NCI-H187 treated with DMSO at 0.1 percent for 48 hours (cell line): ENCODE measurements at places on chromosomes 5 and 9.

- no peak for DNase-seq
These were observed 1009.5 kb upstream of the WWC1 start for GRCh38 chr5:167281925-167282324.

- no peak for DNase-seq
These were observed 189.5 kb downstream of the ERCC6L2 start for GRCh38 chr9:96064826-96065481.

GRCh38 chr5:54453046-54453445 lies 2.5 kb upstream of the HSPB3 start:
- no peak for DNase-seq

GRCh38 chr5:72472666-72473422 lies 34.4 kb downstream of the ZNF366 start:
- DNase-seq = no peak

DNA sequence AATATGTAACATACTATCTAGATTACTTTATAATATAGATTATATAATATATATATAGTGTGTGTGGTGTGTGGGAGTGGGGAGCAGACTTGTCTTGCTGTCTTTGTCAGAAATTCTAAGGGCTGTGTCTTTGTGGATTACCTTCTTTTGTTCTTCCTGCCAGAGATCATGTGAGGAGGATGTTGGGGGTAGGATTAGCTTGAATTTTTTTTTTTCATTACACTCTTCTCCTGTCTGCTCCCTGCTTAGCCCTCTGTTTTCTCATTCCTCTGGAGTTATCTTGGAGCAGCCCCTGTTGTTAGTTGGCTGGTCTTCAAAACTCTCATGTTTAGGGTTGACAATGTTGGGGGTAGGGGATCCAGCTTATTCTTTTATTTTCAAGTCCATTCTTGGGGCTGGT lies 21.0 kb upstream of the C9orf40 start:
- no peak for DNase-seq

DNA sequence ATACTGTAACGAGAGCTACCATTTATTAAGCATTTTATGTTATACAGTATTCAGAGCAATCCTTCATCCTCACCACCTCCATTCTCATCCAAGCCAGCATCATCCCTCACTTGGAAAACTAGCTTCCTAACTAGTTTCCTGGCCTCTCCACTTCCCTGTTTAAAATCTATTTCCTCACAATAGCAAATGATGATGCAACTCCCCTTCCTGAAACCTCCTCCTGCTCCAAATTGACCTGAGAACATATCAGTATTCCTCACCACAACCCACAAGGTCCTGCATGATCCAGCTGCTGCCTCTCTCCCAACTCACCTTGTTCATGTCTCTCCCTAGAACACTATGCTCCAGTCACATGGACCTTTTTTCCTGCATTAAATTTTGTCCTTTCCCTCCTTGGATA lies 4.3 kb upstream of the SLC36A2 start:
- DNase-seq = no peak

DNA sequence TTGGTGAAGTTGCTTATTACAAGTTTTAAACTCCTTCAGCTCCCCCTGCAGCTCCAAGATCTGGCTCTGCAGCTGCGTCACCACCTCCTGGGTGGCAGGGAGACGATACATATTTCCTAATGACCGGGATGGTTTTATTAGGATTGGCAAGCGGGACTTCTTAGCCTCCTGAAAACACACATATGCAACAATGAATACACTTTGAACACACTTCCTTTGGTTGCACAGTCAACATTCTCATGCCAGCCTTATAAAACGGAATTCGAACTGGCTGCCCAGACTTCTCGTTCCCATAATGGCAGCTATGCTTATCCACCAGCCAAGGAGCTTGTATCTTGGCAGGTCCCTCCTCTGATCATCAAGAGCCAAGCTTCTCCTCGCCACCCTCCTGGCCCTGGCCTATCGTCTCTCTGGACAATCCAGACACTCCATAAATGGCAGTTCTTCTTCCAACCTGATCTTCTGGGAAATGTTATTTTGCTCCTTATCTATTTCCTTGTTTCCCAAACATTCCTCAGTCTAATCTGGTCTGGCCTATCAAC lies 131.9 kb downstream of the CDK5RAP2 start:
- DNase-seq = no peak

GRCh38 chr9:75869236-75869635 lies 21.2 kb upstream of the PCSK5 start:
- no peak for DNase-seq

DNA sequence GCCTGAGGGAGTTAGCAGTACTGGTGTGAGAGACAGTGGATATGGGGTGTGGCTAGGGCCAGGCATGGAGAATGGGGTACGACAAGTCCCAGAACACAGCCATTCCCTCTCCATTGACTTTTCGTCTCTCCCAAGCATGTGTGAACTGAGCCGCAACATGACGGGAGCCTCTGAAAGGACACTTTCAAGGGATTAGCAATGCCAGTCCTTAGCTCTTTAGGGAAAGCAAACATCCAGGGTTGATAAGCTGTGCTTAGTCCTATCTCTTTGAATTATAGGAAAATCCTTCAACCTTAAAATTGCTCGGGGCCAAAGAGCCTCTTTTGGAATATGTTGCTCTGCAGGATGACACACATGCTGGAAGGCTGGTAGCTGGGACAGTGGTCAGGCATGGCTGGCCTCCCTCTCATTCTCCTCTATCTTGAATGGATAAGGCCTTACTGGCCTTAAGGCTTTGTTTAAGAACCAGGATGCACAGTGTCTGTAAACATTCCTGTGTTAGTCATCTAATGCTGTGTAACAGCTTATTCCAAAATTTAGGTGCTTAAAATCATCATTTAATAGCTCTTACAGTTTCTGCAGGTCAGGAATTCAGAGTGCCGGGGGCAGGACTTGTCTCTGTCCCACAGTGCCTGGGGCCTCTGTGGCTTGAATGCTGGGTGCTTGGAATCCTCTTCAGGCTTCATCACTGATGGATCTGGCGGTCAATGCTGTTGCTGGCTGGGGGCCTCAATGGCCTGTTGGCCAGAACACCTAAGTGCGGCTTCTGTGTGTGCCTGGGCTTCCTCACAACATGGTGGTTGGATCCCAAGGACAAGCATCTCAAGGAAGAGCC lies 95.3 kb downstream of the PTTG1 start:
- DNase-seq = no peak

GRCh38 chr5:116842514-116842961 lies 267.9 kb upstream of the SEMA6A start:
- no peak for DNase-seq

GRCh38 chr5:153752890-153753289 lies 262.4 kb downstream of the GRIA1 start:
- no peak for DNase-seq

DNA sequence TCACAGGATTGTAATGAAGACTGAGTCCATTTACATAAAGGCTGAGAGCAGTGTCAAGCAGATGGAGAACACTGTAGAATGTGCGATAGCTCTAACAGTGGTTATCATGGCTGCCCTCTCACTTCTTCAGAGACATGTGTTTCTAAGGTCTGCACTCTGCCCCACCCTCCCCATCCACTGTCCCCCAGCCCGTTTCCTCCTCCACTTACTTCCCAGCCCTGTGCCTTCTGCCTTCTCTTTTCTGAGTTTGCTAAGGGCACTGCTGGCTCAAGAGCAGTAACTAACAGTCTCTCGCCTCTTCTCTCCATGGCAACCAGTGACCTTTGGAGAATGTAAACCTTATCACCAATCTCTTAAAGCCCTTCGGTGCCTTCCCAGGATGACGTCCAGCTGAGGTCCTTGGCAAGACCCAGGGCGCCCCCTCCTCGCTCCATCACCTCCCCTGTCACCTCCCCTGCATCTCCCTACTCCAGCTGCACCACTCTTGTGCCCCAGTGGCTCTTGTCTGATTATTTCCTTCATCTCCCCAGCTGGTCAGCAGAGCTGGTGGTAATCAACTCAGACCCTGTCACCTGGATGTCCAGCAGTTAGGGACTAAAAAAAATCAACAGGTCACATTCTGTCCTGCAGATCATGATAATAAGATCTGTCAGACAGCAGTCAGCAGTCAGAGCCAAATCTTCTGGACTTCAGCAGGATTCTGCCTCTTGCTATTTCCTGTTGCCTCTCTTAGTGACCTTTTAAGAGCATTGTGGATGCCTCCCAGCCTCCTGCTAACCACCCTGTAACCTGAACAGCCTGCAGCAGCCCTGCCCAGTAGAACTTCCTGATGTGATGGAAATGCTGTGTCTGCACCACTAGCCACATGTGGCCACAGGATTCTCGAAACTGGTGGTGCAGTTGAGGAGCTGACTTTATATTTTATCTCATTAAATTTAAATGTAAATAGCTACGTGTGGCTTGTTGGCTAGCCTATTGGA lies 9.0 kb downstream of the FXN start:
- DNase-seq = no peak

GRCh38 chr9:92432350-92432749 lies 8.1 kb upstream of the OMD start:
- DNase-seq = no peak

- DNase-seq = no peak
These were observed 4.1 kb downstream of the OBP2B start for GRCh38 chr9:133204993-133205336.

DNA sequence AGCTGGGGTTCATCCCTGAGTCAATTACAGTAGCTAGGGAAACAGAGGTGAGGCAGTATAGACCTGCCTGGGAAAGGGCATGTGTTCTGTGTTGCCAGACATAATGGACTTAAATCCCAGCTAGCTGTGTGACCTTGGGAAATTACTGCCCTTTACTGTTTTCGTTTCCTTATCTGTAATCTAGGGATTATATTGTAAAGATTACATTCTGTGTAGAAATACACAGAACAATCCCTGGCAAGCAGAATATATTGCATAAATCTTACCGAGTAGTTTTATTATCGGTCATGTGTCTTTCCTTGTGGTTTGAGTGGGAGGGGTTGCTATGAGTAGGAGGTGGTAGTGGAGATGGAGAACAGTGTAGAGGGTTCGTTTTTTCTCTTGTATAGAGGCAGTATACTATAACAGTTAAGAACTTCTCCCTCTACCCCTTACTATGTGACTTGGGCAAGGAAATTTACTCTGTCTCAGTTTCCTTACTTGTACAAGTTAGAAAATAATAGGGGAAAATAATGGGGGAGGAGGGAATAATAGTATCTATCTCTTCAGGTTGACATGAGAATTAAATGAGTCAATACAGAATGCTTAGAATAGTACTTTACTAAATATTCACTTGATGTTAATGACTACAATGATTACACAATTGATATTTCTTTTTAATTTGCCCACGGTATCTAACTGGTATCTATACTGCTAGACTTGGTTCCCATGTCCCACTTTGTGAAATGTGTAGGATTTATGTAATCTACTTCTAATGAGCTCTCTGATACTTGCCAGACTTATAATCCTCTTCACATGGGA lies 7.1 kb upstream of the DMXL1 start:
- no peak for DNase-seq

DNA sequence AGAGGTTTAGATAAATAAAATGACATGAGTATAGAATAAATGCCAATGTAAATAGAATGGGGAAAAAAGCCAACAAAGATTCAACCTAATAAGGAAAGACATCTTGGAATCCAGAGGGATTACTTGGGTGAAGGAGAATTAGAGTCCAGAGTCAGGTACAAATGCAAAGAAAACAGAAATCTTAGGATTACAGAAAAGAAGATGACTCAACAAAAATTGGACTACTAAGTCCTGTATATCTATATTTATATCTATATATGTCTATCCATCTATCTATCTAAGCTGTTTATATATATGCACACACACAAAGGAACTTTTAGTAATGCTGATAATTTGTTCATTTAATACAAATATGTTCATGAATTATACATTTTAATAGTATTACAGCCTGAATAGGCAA lies 27.6 kb downstream of the FAM174A start:
- DNase-seq = no peak

- DNase-seq = no peak
These were observed 12.0 kb downstream of the PDGFRB start for GRCh38 chr5:150143350-150144245.

DNA sequence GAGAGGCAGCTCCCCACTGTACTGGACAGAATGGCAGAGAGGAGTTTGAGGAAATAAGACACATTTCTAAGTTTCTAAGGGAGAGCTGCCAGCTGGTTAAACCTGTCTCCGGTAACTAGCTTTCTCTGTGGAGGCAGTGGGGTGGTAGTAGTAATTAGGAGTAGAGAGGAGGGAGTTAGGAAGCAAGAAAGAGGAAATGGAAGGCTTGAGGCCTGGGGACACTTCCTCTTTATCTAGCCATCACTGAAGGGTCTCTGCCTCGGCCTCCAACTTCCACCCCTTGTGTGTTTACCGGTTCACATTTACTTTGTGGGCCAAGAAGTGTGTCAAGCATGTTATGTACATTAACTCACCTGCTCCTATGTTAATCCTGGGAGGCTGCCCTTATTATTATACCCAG lies 462.2 kb upstream of the DMAC1 start:
- DNase-seq = no peak

DNA sequence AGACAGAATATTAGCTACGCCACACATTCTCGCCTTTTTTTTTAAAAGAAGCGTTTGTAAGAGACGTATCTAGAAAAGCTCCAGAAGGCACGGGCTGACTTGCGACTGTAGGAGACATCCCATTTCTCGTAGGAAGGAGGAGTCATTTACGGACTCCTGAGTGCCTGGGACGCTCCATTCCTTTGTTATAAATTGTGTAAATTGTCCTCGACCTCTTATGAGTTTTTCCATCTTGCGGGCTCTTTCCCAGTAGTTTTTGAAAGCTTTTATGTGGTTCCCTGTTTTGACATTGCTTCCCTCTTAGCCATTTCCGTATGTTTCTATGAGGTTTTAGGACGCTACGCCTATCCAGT lies 1.0 kb downstream of the RABL6 start:
- DNase-seq = no peak

DNA sequence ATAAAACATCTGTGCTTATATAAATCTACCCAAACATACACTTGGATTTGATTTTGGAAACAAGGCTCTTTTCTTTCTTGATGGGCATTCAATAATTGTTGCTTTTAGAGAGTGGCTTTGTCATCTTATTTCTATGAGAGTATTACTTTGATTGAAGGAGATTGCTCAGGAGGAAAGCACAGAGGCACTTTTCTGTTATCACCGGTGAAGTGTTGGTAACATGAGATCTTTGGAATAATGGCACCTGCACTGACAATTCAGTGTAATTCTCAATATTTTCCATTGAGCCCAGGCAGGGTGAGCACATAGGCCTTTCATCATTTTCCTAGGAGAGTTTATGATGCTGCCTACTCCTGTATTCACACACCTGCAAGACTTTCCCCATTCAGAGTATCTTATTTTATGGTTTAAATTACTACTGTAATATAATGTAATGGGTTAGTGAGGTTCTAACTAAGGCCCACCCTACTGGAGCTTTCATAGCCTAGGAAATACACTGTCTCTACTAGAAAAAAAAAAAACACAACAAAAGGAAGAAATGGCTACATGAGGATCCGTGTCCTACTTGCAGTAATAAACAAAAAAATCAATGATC lies 244.3 kb downstream of the DENND1A start:
- no peak for DNase-seq

DNA sequence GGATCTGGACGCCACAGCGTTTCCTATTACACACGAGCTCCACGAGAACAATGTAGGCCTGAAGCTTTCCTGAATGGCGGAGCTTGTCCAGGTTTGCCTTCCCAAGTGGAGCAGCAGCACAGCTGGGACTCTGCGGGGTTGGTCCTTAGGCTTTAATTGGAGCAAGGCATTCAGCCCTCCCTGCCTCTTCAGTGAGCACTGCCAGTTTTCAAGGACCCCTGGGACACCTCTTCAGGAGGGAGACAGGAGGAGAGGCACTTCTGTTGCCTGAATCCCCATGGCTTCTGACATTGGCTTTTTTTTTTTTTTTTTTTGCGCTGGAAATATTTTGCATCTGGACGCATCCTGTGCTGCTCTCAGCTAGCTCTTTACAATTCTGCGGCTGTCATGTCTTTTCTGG lies 179.4 kb downstream of the SEMA6A start:
- DNase-seq = peak; percentile 91

- no peak for DNase-seq
These were observed 27.9 kb downstream of the AMBP start for GRCh38 chr9:114050226-114050568.

GRCh38 chr9:37281541-37281940 lies 141.0 kb upstream of the GRHPR start:
- DNase-seq = no peak
